Activated CD4-positive, alpha-beta T cell treated with anti-CD3 and anti-CD28 coated beads for 1 hour (primary cell): ENCODE measurements at places on chromosomes 7 and 10.

- DNase-seq = no peak
These were observed 75.9 kb downstream of the CCNY start for GRCh38 chr10:35412003-35412723.

GRCh38 chr7:112937651-112938415 is 147.6 kb upstream of the TMEM168 start:
- DNase-seq = no peak

DNA sequence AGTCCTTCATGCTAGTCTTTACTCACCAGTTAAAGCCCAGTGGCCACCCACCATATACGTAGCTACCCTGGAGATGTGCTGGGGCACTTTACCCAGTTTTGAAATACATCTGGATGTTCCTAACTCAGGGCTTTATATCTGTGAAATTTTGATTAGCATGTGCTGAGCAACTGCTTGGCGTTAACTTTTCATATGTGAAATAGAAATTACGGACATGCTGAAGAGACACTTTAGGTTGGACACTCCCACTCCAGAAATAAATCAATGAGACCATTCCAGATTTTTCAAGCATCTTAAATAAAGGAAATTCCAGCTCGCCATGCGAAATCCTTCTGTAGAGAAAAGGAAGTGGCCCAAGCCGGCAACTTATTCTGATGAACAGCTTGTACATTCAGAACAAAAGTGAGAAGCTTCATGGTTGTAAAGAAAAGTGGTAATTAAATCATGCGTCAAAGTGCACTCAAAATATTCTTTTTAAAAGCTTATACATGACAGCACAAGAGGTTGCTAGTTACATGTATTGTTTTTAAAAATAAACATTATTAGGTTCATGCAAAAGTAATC is 153.5 kb upstream of the ITGB1 start:
- DNase-seq = no peak

DNA sequence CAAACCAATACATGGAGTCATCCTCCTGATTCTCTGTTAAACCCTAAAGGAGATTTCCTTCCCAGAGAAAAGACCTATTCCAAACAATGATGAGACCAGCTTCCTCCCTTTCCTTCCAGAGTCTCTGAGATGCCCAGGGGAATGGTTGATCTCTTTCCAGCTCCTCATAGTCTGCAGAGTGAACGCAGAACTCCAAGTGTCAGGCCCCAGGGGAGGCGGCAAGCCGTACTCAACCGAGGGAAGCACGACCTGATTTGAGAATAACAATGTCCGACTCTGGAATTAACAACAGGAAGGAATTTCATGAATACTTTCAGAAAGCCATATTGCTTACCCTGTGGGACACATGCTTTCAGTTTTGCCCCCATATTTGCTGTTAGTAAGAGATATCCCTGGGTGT is 241.7 kb upstream of the GLI3 start:
- no peak for DNase-seq
